ENCODE measurements at places on chromosomes 11 and 22.

GRCh38 chr11:130000552-130001176 is 2.0 kb downstream of the PRDM10 start:
- DNase-seq = no peak

DNA sequence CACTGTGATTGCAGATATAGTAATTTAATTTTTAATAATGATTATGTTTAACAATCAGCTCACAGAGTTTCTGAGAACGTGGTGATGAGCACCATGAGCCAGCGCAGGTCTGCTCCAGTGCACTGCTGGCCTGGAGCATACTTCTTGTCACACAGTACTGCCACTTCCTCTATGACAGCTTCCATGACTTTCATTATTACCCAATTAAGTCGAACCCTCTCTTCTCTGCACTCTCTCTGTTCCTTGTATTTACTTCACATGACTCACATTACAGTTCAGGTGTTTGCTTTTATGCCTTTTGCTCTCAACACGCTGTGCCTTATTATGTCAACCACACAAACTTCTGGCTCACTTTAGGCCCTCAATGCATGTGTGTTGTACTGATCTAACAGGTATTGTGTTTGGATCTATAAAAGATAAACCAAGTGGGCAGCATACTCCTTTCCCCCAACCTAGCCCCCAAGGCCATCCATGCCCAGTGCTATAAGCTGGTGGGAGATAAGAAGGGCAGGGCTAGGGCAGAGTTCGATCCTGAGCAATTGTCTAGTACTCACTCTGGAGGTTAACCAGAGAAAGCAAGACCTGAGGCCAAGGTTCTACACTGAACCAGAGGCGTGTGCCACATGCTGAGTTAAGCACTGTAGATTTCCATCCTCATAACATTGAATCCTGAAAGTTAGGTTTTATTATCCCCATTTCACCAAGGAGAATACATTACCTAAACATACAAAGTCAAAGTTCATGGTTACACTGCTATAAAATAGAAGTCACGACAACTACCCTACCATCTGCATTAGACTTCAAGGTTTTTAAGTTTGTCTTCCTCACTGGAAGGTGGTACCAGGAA is 356.5 kb downstream of the INSC start:
- no peak for DNase-seq

DNA sequence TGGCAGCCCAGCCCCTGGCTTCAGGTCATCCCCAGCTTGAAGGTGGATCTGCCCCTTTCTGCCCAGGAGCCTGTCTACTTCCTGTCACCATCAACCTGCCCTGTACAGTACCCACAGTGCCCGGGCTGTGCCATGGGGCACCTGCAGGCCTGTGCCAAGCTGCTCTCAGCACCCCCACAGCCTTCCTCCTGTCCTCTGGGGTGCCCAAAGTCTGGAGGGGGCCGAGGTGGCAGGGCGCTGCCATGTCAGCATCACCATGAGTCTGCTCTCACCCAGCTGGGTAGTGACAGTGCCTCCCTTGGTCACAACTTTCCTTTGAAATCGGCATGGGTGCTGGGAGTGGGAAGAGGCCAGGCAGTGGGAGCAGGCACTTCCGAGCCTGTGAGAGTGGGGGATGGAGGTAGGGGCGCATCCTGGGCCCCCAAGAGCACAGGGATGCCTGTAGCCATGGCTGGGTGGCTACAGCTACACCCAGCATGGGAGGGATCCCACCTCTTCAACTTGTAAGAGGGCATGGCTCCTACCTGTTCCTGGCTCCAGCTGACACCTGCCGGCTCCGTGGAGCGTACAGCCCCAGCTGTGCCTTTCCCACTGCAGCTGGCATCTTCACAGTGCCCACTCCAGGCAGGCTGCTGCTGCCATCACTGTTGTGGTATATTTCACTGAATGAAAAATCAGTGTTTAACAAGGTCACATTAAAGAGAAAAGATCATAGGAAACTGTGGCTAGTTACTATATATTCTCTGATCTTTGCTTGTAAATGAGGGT is 42.9 kb downstream of the RNF169 start:
- DNase-seq = no peak

DNA sequence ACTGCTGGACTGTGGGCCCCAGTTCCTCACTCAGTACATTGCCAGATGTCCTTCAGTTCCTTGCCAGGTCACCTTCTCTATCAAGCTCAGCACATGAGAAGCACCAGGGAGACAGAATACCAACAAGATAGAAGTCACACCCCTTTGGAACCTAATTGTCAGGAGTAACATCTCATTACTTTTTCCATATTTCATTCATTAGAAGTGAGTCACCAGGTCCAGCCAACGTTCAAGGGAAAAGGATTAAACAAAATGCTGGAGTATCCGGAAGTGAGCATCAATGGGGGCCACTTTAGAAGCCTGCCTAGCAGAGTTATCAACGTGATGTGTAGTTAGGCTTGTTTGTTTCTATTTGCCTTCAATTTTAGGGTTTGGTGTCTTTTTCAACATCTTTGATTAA is 569.3 kb downstream of the MIAT start:
- no peak for DNase-seq

GRCh38 chr11:123904932-123905331 is 3.0 kb downstream of the OR8D4 start:
- no peak for DNase-seq

GRCh38 chr22:43862074-43862881 is at the start of gene SULT4A1:
Gene SULT4A1 (minus strand): TSS chr22:43862513. CDS start chr22:43862382, 131 bp downstream.
- DNase-seq = no peak

DNA sequence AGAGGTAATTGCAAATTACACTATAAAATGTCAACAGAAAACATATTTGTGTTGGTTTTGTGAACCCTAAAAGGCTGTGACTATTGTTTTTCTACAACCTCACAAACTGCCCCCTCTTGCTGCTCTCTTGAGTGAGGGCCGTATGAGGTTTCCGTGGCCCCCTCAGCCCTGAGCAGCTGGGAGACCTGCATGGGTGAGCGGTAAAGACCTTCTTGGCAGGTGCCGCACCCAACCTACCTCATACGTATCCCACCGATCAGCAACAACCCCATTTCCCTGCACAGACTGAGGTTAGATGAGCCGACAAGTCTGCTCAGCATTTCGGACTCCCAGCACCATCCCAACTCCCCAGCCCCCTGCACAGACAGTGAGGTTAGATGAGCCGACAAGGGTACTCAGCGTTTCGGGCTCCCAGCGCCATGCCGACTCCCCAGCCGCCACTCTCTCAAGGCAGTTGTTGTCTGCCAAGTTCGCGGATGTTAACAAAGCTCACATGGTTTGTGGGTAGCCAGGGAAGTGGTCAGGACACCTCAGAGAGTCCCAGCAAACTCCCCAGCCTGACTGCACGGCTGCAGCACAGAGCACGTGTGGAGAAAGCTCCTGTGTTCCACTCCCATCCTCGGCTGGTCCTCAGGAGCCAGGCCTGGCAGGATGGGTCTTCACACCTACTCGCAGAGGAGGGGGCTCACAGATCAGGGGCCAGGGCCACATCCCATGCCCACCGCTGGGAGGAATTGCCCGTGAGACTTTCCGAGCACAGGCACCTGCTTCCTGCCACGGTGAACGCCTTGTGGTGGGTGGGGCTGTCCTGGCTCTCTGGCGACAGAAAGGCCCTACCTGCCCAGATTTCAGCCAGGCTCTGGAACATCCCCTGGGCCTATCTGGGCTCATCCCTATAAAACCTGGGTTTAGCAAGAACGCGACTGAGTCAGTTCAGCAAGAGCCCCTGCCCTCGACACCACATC is 502.9 kb downstream of the BRD1 start:
- no peak for DNase-seq
